ENCODE measurements at places on chromosomes 7 and 10. TPM values are rescaled to one million over a fixed set of nuclear protein-coding genes. Genes with fewer than 3 reads are reported as not detected.

The ALOX5 gene
- 0.56 TPM for total RNA-seq

The AGAP9 gene
- 3.6 TPM for total RNA-seq

The PIK3AP1 gene
- total RNA-seq: 4.1 TPM

The TCF7L2 gene
- 1.5 TPM for total RNA-seq

The C1QL3 gene
- not detected for total RNA-seq

The CYP3A7 gene
- not detected for total RNA-seq

The C10orf62 gene
- total RNA-seq: not detected

The AGR3 gene
- total RNA-seq: not detected

The NAMPT gene
- total RNA-seq: 812 TPM

The HIF1AN gene
- total RNA-seq: 36.5 TPM

The PNLIP gene
- total RNA-seq: not detected

The PNLIPRP2 gene
- not detected for total RNA-seq

The CAV2 gene
- not detected for total RNA-seq

The SPDYE11 gene
- total RNA-seq: not detected

The SH2D4B gene
- 0.20 TPM for total RNA-seq
